ENCODE measurements at places on chromosomes 1 and 21.

- DNase-seq, result peak; percentile 47
These were observed at the start of gene TNFRSF25 for GRCh38 chr1:6466023-6466422. TSS of gene TNFRSF25 (minus strand) at chr1:6466173. CDS start at chr1:6466107, 66 bp downstream.

DNA sequence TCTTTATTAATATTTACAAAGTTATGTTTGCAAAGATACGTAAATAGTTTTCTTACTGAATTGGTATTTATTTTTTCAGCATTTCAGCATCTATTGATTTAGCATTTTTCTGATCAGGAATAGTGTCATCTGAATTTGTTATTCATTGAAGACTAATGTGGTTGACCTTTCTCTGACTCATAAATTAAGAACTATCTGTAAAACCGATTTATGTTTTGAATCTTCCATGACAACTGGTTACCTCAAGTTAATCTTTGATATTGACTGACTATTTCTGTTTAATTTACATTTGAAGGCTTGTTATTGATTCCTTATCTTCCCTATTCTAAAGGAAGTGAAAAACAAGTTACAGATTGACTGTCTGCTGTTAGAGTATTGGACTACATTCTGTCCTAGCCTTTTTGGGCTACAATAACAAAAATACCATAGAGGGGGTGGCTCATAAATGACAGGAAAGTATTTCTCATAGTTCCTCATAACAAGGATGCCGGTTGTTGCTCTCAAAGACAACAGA, 1131.4 kb downstream of the PLA2G4A start:
- no peak for DNase-seq

GRCh38 chr1:33630686-33631085, 158.2 kb downstream of the ZSCAN20 start:
- DNase-seq, result no peak

DNA sequence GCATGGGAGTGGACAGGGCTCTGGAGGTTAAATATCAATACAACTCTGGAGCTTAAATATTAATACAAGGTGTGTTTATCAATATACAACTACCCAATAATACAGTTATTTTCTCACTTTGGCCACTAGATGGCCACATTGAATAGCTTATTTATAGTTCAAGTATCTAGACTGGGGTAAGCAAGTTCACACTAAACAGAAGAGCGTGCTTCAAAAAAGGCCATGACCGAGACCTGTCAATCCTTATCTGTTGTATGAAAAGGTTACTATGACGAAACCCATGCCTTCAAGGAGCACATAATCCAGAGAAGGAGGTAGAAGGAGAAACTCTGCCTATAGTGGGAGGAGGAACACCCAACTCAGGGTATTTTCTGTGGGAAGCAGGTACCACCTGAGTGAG, 29.1 kb downstream of the CHML start:
- peak; percentile 75 for DNase-seq

GRCh38 chr1:30451532-30452125, 271.8 kb downstream of the MATN1 start:
- no peak for DNase-seq

- DNase-seq, result no peak
These were observed 5.7 kb upstream of the KRTAP12-1 start for GRCh38 chr21:44687671-44688070.

- DNase-seq, result no peak
These were observed 1.8 kb upstream of the CKS1B start for GRCh38 chr1:154972517-154973343.

DNA sequence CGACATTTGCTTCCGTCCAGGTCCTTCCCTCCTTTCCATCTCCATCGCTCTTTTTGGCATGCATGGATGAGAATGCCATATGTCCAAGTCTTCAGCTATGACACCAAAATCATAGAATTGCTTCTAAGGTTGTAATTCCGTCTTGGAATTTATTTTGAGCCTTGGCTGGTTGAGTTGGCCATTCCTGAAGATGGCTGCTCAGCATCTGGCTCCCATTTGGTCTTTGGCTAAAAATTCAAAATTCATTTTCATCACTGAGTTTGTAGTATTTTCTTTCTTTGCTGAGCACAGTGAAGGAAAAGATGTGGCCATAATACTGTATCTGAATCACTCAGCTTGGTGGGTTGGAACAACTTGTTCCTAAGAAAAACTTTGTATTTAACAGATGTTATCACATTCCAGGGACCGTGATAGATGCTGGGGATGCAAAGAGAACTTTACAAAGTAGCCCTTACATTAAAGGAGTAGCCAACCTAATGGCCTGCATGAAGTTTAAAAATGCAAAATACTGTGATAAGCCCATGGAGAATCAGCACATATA, 15.6 kb downstream of the JUN start:
- no peak for DNase-seq

DNA sequence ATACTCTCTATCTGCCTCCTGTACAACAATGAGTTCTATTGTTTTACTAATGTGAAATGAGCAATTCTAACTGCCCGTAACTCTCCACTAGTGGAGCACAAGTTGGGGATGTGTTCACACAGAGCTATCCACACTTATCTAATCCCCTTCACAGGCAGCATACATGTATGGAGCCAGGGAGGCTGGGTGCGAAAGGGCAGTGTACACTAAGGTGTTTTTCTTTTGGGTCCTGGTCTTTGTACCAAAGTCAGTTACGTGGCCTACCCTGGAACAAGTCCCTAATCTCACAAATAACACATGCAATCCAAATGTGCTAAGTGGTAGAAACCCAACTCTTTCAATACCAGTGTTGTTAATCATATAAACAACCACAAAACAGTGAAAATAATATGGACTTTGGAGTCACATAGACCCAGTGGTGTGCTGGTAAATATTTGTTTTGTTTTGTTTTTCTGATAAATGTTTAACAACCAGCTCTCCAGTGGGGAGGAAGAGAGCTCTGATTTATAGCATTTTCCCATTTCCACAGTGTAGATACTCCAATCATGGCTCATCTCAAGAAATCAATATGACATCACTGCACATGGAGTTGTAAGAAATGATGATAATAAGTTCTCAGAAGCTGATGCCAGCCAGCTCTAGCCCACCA, 319.9 kb upstream of the DUSP10 start:
- no peak for DNase-seq

DNA sequence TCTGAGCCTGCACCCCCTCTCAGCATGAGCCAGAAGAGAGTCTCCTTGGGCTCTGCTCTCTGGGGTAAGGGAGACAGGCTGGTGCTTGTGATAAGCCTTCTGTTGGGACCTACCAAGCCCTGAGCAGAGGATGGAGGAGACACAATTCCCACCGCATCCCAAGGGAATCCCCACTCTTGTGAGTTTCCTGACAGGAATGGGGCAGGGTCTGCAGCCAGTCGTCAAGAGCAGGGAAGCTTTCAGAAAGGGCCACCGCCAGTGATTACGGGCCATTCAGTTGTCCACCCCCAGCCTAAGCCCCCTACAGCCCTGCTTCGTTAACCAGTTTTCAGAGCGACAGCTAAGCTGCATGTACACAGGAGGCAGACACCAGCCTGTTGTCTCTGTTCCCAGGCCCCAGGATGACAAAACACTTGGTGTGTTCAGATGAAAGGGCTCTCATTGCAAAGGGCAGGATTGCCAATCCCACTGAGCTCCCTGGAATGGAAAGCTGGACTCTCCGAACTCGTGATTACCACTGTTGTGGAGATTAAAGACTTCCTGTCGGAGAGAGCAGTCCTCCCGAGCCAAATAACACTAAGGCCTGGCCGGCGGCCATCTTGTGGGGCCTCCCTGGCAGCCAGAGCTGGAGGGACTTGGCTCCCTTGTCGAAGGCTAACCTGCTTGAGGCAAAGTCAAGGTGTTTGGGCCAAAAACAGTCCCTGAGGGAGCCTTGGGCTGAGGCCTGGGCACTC, 37.4 kb upstream of the SLC30A1 start:
- no peak for DNase-seq

Measured in CD4-positive, alpha-beta T cell treated with Interferon alpha-2 for 1 hour (primary cell).